ENCODE measurements at places on chromosomes 4 and X.

DNA sequence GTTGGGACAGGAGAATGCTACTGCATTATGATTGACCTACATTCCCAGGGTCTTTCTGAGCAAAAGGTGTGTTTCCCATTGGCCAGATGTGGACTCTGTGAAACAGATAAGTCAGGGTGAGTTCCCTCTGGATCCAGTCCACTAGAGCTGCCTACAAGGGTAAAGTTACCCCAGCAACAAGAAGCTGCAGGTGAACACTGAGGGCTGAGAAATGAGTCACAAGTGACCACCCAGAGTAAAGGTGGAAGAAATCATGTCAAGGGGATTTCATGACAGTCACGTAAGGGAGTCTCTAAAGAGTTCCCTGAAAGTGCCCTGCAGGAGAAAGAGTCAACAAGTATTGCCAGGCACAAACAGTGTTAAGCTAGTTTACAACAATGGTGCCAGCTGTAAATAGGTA lies 16.3 kb downstream of the F8A1 start:
- DNase-seq, result no peak

DNA sequence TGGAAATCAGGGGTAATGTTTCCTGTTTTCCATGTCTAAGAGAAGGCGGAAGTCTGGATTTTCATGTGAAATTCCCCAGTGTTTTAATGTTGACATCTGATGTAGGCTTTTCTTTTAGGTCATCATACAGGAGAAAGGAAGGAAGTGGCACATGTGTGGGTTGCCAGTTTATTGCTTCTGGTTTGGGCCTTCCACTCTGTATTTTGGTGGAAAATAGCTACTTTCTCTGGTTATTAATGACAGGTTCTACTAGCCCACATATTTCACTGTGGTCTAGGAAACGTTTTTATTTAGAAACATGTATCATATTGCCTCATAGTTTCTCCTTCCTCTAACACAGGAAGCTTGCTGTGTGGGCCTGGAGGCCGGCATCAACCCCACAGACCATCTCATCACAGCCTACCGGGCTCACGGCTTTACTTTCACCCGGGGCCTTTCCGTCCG lies 7.2 kb downstream of the PDHA1 start:
- no peak for DNase-seq

DNA sequence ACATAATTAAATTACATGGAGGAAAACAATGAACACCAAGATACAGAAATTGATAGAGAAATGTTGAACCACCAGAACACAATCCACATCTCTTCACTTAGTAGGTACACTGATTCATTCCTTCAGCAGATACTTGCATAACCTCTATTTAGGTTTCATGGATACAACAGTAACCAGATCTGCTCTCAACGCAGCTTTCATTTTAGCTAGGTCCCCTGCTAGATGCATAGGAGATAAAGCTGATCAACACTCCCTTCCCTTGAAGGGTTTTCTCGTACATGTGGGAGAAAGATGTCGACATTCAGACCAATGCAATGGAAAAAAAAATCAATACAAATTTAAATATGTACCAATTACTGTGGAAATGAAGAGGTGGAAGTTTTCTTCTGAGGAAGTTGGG lies 37.3 kb downstream of the UNC5C start:
- no peak for DNase-seq

DNA sequence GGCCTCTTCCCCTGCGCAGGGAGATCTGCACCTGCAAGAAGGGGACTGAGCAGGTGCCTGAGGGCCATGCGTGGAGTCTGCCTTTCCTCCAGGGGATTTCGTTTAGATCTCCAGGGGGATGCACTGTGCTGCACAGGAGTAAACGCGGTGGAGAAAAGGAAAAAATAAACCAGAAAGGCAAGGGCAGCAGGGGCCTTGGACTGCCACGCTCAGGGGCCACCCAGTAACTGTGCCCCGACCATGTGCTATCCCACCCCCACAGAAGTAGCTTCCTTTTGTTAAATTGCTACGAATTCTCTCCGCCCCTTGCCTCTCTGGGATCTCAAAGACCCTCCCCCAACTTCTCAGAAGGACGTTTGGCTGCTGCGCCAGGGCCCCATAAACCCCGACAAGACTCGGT lies 17.2 kb upstream of the HMX1 start:
- no peak for DNase-seq

GRCh38 chrX:34972206-34972605 lies 29.6 kb downstream of the FAM47B start:
- no peak for DNase-seq

GRCh38 chr4:138251938-138252337 lies 9.8 kb upstream of the SLC7A11 start:
- DNase-seq, result no peak

DNA sequence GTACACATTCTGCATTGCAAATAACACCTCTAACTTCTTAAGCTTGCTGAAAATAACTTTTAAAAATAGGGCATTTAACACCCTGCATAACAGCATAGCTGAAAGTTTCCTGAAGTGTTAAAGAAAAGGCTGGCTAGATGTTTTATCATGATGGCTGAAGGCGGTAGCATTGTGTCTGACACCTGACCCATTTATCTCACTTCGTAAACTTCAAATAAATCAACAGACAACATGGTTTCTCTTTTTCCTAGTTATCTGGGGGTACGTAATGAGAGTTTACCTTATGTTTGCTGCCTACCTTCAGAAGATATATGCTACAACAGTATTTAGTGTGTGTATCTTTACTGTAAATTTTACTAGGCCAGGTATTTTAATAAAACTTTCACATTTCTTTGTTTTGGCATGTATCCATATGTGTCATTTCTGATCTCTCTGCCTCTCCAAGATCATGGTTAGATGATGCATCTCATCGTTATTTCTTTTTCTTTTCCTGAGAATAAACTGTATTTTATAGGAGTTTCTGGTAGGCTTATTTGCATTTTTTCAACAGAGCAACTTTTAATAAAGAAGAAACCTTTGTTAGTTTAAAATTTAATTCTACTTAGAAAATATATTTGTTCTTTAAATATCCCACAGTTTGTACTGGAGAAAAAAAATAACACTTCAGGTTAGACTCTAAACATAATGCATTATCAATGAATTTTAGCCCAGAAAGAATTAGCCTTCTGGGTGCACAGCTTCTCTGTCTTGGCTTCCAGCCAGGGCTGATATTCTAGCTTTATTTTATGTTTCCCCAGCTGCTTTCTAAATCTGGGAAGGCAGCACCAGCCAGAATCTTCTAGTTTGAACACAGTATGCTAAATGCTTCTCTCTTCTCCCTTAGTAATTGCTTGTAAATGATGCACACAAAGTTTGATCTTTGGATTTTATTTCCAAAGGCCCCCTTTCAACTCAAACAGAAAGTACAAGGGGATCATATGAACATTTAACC lies 2.9 kb downstream of the NDST4 start:
- DNase-seq, result no peak

DNA sequence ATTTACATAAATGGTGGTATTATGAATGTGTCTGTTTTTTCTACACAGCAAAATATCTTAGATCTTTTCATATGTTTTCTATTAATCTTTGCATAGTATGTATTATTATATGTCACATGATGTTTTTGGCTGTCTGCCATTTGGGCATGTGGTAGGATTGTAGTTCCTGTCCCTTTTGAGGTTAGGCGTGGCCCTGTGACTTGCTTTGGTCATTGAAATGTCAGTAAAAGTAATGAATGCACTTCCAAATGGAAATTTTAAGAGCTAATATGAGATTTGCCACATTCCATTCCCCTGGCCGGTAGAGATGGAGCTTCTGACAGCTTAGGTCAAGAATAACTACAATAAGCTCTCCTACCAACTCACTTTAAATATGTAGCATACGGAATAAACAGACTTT lies 45.1 kb downstream of the JADE3 start:
- no peak for DNase-seq

DNA sequence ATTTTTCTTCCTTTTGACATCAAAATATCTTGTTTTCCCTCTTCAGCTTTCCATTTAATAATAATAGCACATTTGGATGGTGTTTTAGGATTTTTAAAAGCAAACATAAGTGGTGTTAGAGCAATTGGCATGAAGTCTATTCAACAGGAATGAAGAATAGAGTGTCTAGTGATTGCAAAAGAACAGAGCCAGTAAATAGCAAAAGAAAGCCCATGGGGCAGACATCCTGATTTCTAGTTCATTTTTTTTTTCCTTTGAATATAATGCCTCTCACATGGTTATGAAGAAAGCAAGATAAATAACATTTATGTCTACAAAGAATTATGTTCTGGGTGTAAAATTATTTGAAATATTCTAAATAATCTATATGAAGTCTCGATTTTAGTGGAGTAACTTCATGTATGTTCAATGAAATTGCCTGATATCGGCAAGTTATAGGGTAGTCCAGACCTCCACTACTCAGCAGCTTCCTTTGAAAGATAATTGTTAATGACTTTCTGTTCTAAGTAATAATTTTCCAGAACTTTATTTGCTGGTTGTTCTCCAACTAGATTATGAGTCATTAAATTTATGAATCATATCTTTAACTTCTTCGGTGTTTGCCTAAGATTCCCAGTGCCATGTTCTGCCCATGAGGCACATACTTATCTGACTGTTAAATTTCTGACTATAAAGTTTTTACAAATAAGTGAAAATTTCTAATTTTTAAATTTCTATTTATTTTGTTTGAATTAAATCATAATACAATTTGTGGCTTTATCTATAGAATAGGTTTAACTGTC lies 587.9 kb downstream of the TLL1 start:
- DNase-seq, result no peak

GRCh38 chr4:121946644-121947043 lies 5.2 kb downstream of the TRPC3 start:
- DNase-seq, result no peak

DNA sequence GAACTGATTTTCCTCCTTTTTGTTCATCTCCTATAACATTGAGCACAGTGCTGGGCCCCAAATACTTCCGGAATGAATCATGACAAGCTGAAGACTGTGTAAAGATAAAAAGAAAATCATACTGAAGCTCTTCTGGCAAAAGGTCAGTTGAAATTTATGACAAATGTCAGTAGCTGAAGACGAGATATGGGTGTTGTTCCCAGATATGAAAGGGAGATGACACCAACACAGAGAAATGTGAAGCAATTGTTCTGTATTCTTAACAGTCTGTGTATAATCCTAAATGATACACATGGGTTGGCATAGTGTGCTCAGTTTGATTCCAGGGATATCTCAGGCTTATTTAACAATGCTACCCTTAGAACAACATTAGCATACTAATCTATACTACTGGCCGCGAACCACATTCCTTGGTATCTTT lies 170.5 kb upstream of the PITX2 start:
- DNase-seq, result no peak

- DNase-seq, result peak; percentile 33
These were observed 33.9 kb upstream of the HPF1 start for GRCh38 chr4:169791527-169792156.

DNA sequence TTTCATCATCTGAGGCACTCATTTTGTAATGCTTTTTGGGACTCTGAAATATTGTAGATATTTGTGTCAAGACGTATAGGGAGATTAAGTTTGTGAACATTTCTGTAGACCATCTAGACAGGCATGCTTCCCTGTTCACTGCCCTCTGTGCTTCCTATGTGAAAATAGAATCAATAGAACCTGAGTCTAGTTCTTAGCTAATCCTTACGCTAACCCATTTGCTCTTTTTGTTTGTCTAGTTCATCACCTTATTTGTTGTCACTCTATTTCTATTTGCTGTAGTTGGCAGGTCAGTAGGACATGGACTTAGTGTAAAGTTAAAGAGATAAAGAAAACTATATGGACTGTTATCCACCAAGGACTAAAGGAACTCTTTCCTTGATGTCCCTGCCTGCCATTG lies 1755.2 kb downstream of the C4orf33 start:
- no peak for DNase-seq

- DNase-seq, result no peak
These were observed 506.1 kb downstream of the RPA4 start for GRCh38 chrX:97389761-97390192.

GRCh38 chr4:92658318-92658717 lies 354.6 kb downstream of the GRID2 start:
- no peak for DNase-seq

GRCh38 chr4:156954587-156954986 lies 17.0 kb downstream of the PDGFC start:
- no peak for DNase-seq

DNA sequence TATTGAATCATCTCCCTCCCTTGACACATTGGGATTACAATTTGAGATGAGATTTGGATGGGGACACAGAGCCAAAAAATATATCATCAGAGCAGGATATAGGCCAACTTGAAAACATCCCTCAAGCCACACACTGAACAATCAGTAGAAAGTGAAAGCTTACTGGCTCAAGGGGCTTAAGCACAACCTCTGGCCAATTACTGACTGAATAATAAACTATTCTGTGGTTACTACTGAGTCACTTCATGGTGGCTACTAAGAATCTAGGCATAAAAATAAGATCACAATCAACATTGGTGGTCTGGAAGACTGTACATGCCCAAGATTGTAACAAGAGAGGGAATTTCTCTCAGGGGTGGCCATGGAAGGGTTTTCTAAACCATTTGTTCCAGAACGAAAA lies 27.4 kb upstream of the GPR174 start:
- DNase-seq, result no peak

- no peak for DNase-seq
These were observed 413.3 kb downstream of the MID1IP1 start for GRCh38 chrX:39214387-39215126.

DNA sequence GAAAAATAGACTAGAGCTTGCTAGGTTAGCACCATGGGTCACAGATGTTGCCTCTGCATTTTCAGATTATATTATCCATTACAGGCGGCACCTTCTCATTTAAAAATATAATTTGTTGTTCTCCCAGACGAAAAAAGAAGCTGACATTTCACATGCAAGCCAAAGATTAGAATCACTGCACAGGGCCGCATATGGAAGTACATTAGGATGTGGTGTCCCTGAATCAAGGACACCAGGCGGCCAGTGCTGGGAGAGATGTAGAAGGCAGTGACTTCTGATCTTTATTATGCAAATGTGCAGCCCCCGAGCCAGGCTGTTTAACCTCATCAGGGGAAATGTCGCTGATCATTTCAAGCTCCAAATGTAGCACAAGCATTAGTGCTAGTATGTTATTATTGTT lies 22.8 kb downstream of the REELD1 start:
- no peak for DNase-seq

GRCh38 chrX:55356609-55357008 lies 91.9 kb upstream of the PAGE3 start:
- no peak for DNase-seq

GRCh38 chr4:56892691-56893090 lies 15.0 kb upstream of the REST start:
- DNase-seq, result no peak

GRCh38 chr4:54941994-54942552 lies 183.3 kb downstream of the KDR start:
- peak; percentile 20 for DNase-seq

GRCh38 chr4:154406018-154406795 lies 85.4 kb downstream of the DCHS2 start:
- DNase-seq, result no peak

GRCh38 chrX:17846045-17846444 lies 15.1 kb downstream of the RAI2 start:
- no peak for DNase-seq

DNA sequence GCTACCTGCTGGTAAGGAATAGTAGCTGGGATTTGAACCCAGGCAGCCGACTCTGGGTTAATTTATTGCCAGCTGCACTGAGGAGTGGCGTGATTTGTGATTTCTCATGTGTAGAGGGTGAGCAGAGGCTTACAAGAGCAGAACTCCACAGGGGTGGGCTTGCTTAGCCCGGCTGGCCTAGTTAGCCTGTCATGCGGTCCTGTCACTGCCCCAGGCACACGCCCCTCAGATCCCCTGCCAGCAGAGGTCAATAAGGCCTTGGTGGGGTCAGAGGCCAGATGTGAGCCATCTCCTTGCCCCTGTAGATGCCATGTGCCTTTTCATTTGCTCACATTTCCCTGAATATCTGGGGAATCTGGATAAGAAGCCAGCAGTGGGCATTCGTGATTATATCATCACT lies 13.4 kb downstream of the NSDHL start:
- DNase-seq, result no peak

- no peak for DNase-seq
These were observed 40.1 kb upstream of the MGST2 start for GRCh38 chr4:139625482-139625881.
